Suprapubic skin (tissue), 4 donors: ENCODE measurements at places on chromosomes 16 and 17. TPM values are rescaled to one million over a fixed set of nuclear protein-coding genes. Genes with fewer than 3 reads are reported as not detected.

GRCh38 chr16:58847902-58848661 lies 114.0 kb upstream of the GOT2 start:
- DNase-seq: no peak

GRCh38 chr16:27853651-27854050 lies 209.9 kb downstream of the GSG1L start:
- DNase-seq: no peak

CDC27 gene
- total RNA-seq: 66.6 TPM

HSD11B2 gene
- total RNA-seq: 64.6 TPM

DNA sequence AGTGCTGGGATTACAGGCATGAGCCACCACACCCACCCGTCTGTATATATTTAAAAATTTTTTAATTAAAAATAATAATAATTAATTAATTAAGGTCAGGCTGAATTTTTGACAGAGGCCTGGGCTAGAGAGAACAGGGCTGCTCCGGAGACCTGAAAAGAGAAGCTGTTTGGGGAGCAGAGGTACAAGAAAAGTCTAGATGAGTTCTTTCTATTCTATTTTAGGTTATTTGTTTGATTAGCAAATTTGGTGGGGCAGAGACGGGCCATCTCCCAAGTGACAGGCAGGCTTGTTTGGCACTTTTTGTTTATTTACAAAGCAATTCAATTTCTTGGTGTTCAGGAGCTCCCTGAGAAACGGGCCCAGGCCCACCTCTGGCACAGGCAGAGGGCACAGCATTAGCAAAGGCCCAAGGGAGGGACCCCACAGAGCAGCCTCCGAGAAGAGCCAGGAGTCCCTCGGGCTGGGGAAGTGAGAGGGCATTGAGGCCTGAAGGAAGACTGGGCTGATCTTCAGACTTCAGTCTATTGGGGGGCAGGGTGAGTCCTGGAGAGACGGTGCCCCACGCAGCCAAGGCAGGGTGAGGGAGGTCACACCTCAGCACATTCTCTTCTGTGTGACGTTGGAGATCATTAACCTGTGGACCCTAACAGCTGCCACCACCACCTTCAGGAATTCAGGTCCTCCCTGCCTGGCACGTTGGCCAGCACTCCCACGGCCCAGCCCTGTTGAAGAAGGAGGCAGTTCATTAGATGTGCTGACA lies 10.8 kb upstream of the RIPOR1 start:
- no peak for DNase-seq

FBXL16 gene
- 23.1 TPM for total RNA-seq

- DNase-seq: no peak
Observed at GRCh38 chr16:51880776-51881175, 666.2 kb downstream of the TOX3 start.

CCDC144A gene
- 6.2 TPM for total RNA-seq

GRCh38 chr17:43816336-43817320 lies 16.3 kb downstream of the MPP3 start:
- no peak for DNase-seq

GRCh38 chr16:58649707-58650106 lies 20.1 kb upstream of the CNOT1 start:
- DNase-seq: no peak

NPIPA8 gene
- total RNA-seq: 1.6 TPM

ABCA10 gene
- total RNA-seq: 2.4 TPM

GRCh38 chr16:51222016-51222415 lies 70.9 kb upstream of the SALL1 start:
- DNase-seq: no peak

GRCh38 chr17:15284107-15284506 lies 19.0 kb upstream of the PMP22 start:
- no peak for DNase-seq

DNA sequence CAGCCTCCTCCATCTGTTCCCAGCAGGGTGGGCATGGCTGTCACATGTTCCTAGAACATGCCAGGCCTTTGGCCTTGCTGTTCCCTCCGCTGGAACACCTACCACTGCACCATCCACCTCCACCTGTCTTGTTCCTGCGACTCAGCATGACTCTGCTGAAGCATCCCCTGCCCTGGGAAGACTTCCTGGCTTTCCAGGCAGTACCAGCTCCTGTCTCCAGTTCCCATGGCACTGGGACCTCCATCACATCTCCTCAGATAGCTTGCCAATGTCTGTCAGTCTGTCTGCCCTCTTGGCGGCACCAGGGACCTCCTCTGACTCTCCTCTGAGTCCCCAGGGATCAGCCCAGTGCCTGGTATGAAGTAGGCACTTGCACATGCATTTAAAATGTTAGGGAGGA lies 15.7 kb downstream of the PDP2 start:
- DNase-seq: no peak

FDXR gene
- total RNA-seq: 29.6 TPM

DNA sequence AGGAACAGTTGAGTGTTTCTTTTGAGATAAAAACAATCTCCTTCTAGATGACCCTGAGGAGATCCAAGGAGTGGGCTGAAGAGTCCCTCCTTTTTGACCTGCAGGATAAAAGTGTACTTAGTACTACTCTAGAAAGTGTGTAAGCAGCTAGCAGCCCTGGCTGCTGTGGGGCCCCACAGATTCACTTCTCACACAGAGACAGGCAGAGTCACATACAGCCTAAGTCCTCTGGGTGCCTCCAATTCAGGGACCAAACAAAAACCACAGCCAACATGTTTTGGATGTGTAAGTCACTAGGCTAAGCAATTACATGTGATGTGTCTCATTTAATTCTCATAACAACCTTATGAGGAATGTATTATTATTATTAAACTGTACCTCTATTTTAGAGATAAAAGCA lies 97.1 kb downstream of the TMEM100 start:
- no peak for DNase-seq

RTN4RL1 gene
- 24.8 TPM for total RNA-seq

DNA sequence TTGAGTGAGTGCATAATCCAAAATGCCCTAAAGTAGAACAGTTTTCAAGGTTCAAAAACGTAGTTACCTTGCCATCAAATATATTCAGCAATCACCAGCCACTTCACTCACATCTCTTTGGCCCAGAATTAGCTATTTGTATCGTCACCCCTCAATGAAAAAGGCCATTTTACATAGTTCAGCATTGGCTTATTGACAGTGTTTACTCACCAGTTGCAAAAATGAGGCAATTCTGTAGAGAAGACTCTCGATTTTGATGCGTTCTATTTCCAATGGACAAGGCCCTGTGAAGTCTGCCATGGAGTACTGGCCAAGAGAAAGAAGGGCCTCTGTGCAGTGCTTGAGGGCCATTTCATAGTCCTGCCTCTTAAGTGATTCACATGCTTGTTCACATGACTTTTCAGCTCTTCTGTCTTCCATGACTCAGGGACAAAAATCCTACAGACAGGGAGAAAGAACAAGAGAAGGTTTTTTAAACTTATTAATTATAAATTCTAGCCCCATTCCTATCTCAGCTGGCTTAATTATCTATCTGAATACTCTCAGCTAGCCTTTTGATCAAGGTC lies 26.5 kb downstream of the HELZ start:
- DNase-seq: no peak

CBFA2T3 gene
- total RNA-seq: 2.7 TPM

DNA sequence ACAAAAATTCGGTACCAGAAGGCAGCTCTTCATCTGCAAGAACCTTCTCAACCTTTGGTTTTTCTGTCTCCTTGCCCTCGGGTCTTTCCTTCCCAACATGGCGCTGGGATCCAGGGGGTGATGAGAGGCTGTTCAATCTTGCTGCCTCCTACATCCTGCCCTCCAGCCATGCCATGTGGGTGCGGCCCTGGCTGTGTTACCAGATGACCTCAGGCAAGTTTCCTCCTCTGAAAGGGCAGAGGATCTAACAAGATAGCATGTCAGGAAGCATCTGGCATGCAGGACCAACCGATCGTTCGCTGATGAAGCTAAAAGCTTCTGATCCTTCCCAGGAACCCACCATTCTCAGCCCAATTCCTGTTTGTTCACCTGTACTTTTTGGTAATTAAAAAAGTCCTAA lies 36.8 kb upstream of the BCAR1 start:
- no peak for DNase-seq

DNA sequence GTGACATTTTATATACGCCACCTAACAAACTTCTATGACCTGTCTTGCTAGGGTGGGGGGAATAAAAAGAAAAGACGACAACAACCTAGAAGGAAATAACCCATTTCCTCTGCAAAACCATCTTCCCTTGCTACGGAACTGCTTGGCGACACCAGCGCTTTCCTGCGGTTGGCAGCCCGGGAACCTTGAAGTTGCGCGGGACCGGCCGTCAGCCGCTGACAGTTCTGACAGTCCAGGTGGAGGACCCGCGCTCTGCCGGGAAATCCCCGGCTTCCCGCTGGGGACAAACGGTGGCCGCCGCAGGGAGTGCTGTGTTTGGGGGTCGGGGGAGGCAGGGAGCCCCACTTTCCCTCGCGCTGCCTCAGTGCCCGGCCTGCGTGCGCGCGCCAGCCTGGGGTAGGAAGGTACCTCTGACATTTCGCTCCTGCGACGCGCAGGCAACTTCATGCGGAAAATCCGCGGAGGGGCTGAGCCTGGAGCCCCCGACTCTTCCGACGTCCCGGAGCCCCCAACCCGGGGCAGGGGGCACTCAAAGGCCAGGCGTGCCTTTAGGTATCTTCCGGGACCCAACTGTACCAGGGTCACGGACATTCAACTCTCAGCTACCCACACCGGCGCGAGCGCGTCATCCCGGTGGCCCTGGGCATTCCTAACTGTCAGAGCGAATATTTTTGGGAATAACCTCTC lies 516 bp downstream of the SLC16A6 start:
- DNase-seq: no peak

KIF2B gene
- not detected for total RNA-seq

MFAP4 gene
- total RNA-seq: 14.9 TPM
